ENCODE measurements at places on chromosomes 5 and 9.

- peak; percentile 33 for DNase-seq
These were observed 28.8 kb downstream of the LHX2 start for GRCh38 chr9:124040186-124040931.

DNA sequence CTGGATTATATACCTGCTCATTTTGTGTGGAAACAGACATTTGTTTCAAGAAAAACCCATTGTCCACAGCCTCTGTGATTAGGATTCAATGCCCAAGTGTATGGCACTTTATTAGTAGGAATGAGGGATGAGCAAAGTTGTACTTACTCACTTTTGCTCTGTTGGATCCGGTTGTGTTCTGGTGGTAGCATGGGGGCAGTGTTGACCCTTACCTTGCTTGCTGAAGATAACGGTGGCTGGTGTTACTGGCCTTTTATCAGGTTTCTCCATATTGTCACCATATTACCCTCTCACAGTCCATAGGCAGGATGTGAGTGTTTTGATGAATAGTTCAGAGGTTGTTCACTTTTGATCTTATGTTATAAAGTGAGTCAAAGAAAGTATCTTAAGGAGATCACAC is 42.7 kb upstream of the NUDT12 start:
- no peak for DNase-seq

DNA sequence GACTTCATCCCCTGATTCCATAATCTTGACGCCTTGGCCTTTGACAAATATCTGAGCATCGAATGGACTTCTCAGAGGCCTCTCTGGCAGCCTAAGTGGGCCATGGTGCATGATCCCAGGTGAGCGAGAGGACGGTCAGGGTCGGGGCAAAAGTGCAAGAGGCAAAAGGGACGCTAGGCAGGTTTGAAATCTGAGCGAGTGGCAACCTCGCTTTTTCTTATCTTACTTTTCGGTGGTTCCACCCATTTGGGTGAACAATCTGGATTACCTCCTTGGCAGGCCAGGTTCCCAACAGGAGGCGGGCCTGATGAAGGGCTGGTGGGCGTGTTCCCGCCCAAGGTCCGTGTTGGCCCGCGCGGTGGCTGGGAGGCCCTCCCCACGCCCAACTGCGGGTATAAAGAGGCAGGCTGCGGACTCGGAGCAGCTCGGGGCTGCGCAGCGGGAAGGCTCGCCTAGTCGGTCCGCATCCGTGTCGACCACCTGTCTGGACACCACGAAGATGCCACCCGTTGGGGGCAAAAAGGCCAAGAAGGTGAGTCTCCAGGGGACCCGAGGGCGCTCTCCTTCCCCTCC is at the start of gene BHMT:
BHMT (plus strand) TSS at position 423 of the 573 bp plus-strand sequence; CDS start at position 500, 77 bp downstream.
- no peak for DNase-seq

DNA sequence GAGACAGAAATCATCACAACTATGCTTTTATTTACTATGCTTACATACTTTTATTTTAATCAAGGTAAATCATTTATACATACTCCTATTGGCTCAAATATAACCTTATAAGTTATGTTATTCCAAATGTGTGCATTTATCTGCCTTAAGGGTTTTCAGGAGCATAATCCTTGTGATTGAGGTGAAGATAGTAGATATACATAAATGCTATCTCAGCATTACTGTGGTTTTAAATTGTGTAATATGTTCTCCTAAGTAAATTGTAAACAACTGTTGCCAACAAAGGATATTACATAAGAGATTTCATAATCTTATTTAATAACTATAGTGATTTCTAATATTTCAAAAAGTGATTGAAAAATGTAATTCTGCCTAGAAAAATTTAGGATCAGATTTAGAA is 1374.8 kb upstream of the DMAC1 start:
- no peak for DNase-seq

DNA sequence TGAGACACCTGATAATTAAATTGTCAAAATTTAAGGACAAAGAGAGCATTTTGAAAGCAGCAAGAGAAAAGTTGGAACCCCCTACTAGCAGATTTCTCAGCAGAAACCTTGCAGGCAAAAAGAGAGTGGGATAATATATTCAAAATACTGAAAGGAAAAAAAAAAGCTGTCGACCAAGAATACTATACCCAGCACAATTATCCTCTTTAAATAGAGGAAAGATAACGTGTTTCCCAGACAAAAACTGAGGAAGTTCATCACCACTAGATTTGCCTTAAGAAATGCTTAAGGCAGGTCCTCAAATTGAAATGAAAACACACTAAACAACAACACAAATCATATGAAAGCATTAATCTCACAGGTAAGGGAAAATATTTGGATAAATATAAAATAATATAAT is 27.0 kb downstream of the HSD17B3 start:
- no peak for DNase-seq

DNA sequence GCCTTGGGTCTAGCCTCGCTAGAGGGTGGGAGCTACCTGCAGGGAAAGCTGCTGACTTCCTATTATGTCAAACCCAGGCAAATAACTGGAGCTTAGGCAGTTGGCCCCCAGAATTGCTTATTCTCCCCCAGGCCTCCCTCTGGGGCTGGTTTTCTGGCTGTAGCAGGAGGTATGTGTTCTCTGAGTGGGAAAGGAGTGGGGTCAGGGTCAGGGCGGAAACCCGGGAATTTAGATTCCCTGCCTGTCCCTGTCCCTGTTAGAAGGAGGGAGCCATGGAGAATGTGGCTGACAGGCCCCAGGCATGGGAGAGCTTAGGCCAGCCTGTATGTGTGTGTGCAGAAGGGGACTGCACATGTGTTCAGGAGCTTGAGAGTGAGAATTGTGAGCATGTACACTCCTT is 13.6 kb upstream of the CXXC5 start:
- DNase-seq: no peak

All from activated CD4-positive, alpha-beta T cell treated with anti-CD3 and anti-CD28 coated beads, Interleukin-2, Interleukin-6, amounts not matched to agents 100 ng/mL and 50 ng/mL, durations not matched to agents 16 hours and 8 hours (primary cell).